ENCODE measurements at places on chromosomes 5 and 9.

DNA sequence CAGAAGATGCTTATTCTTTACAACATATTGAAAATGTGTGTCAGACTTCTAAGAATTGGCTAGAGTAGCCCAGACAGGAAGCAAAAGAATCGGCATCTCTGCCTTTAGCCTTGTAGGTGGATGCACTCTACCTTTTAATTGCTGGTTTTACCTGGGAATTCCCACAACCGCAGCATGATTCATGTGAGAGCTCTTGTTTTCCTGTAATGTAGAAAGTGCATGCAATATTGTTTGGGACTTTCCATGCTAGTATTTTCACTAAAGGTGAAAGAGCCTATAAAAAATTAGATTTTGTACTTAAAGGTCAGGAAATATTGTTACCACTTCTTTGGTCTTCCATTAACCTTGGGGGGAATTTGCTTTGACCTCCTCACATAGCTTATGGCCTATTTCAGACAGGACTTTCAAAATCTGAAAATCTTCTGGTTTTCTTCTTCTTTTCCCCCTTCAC, 89.8 kb downstream of the NTRK2 start:
- no peak for DNase-seq

DNA sequence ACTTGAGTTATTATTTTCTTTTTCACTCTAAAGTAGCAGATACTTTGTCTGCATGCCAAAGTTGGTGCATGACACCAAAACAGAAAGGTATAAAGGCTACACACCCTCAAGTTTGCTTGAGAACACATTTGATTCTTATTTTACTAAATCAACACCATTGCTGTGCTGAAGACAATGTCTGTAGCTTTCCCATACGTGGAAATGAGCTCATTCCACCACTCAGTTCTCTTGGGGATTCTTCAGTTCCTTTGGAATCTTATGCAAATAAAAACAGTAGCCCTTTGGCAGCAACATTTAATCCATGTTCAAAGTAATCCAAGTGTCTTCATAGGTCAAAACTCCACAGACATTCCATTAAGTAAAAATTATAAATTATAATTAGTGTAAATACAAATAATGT, 264.9 kb downstream of the TLE1 start:
- DNase-seq: no peak

- no peak for DNase-seq
Observed at GRCh38 chr5:13250464-13251291, 693.8 kb downstream of the DNAH5 start.

- no peak for DNase-seq
Observed at GRCh38 chr5:170863646-170864045, 1.8 kb downstream of the RANBP17 start.

DNA sequence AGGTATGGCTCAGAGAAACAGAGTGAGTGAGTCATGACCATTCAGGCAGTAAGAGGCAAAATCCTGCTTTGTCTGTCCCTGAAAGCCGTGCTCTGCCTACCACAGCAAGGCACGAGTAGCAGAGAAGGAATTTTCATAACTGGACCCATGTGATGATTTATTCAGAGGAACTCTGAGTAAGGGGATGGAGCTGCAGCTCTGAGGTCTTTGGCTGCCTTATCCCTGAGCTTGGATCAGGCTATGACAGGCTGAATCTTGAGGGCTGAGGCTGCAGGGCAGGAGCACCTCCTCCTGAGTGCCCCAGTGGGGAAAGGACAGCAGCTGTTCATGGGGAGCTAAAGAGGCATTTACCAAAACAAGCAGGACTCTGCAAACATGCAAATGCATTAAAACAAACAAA, 183.4 kb downstream of the PAPPA start:
- no peak for DNase-seq

DNA sequence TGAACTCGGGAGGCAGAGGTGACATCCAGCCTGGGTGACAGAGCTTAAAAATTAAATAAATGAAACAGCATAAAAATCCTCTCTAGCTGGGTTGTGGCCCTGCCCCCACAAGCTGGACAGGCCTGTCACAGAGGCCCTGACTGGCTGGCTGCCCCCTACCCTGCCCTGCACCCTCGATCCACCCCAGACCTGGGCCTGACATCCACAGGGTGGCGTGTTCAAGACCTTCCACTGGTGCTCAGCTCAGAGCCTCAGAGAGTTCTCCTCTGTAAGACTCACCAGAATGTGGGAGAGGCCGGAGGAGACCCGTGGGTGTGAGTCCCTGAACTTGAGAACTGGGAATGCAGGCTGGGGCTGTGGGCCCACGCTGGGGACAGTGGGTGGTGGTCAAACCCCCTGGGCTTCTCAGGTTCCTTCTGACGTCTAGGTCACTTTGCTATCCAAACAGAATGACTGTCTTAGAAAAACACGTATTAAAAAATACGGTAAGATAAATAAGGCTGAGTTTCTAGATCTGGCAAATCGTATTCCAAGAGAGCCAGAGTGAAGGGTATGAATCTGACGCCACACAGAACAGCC, 9.7 kb upstream of the WDR38 start:
- DNase-seq: no peak

- no peak for DNase-seq
Observed at GRCh38 chr5:95940758-95941682, 20.6 kb downstream of the ELL2 start.

GRCh38 chr5:96718635-96719077, 56.5 kb downstream of the CAST start:
- no peak for DNase-seq

GRCh38 chr5:154646745-154647113, 108.4 kb upstream of the LARP1 start:
- DNase-seq: no peak

DNA sequence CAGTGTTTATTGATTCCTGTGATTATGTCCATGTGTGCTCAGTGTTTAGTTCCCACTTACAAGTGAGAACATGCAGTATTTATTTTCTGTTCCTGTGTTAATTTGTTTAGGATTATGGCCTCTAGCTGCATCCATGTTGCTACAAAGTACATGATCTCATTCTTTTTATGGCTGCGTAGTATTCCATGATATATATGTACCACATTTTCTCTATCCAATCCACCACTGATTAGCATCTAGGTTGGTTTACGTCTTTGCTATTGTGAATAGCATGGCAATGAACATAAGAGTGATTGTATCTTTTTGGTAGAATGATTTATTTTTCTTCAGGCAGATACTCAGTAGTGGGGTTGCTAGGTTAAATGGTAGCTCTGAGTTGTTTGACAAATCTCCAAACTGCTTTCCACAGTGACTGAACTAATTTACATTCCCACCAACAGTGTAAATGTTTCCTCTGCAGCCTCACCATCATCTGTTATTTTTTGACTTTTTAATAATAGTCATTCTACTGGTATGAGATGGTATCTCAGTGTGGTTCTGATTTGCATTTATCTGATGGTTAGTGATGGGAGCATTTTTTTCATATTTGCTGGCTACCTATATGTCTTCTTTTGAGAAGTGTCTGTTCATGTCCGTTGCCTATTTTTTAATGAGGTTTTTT, 47.5 kb upstream of the ELL2 start:
- DNase-seq: no peak

DNA sequence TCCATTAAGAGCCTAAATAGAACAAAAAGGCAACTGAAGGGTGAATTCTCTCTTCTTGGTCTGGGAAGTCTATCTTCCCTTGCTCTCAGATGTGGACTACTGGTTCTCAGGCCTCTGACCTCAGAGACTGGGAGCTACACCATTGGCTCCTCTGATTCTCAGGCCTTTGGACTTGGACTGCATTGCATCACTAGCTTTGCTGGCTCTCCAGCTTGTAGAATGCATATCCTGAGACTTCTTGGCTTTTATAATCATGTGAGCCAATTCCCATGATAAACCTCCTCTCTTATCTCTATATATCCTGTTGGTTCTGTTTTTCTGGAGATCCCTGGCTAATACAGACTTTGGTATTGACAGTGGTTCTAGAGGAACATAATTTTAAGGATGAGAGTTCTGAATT, 89.8 kb downstream of the PSAT1 start:
- DNase-seq: no peak

DNA sequence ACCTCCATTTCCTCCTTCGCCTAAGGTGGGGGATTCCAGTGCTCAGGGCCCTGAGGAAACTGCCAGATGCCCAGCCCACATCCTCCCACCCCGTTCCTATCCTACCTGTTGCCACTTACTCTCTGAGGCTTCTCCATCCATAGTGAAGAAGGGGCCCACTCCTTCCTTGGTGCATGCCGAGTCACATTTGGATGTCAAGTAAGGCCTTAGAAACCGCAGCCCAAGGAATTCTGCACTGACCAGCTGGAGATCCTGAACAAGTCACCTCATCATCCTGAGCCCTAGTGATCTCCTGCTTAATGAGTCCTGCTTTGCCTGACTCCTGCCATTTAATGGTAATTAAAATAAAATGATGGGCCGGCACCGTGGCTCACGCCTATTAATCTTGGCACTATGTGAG, 6.7 kb upstream of the TNIP1 start:
- DNase-seq: no peak

- no peak for DNase-seq
Observed at GRCh38 chr5:106414342-106414741, 1256.4 kb downstream of the EFNA5 start.

- DNase-seq: no peak
Observed at GRCh38 chr5:17079562-17079961, 137.9 kb upstream of the BASP1 start.

DNA sequence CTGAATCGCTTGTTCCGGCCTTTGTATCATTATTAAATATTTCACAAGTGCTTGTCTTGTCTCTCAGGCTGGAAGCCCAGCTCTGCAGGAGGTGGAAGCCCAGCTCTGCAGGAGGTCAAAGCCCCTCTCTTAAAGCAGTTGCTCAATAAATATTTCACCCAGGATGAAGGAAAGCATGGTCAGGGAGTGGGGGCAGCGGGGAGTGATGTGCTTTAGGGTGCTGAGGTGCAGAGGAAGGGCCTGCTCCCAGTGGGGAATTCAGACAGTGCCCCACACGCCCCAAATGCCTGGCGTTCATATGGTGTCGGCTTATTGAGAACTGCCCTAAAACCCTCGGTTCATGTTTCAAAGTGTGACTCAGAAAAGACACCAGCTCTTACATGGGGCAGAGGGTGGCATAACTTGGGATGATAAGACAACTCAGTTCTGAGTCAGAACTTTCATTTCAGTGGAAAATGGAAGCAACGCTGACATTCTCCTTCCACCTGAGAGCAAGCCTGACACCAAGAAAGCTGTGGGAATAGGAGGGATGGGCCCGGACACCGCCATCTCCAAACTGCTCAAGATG, 114.3 kb upstream of the DAP start:
- DNase-seq: no peak

- DNase-seq: no peak
Observed at GRCh38 chr5:173950829-173951228, 38.1 kb upstream of the C5orf47 start.

DNA sequence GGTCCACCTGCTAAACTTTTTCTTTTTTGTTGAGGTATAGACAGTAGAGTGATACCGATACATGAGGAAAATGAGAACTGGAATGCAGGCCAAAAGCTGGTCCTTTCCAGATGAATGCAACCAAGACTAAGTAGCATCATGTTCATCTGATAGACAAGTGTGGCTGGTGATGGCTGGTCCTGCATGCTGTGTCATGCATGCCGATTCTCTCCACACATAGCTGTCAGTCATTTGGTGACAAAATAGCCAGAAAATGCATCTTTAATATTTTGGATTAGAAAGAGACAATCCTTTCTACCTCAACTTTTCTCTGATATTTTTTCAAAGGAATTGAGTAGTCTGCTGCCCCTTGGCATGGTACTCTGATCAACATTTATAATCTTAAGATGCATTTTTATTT, 49.9 kb downstream of the ZSWIM6 start:
- DNase-seq: no peak
